Stimulated activated naive CD8-positive, alpha-beta T cell treated with anti-CD3 and anti-CD28 coated beads, Interleukin-15, Interleukin-2, amounts not matched to agents 100 U/mL and 50 U/mL, for 24 hours (primary cell): ENCODE measurements at places on chromosomes 6 and 20.

- DNase-seq = no peak
These were observed 5.2 kb downstream of the TENT5A start for GRCh38 chr6:81747327-81747726.

DNA sequence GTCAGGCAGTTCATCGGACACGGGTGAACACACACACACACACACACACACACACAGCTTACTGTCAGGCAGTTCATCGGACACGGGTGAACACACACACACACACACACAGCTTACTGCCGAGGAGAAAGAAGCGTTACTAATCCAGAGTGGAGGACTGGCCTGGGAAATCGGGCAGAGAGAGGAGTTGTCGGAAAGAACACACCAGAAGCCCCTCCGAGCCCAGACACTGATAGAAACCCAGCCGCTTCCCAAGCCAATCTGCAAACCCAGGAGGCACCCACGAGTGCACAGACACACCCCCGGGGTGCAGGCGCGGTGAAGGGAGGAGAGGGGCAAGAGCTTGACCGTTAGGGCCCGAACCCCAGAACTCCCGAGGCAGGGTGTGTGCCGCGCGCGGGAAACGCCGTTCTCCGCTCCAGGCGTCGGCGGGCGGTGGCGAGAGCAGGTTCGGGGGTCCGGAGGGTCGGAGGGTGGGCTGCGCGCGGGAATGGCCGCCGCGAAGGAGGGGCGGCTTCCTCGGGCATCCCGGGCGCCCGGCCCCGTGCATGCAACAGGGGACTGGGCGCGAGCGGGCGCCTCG lies 636 bp downstream of the ELOVL2 start:
- peak; percentile 5 for DNase-seq

GRCh38 chr20:1676650-1677049 lies 19.1 kb upstream of the SIRPG start:
- no peak for DNase-seq

DNA sequence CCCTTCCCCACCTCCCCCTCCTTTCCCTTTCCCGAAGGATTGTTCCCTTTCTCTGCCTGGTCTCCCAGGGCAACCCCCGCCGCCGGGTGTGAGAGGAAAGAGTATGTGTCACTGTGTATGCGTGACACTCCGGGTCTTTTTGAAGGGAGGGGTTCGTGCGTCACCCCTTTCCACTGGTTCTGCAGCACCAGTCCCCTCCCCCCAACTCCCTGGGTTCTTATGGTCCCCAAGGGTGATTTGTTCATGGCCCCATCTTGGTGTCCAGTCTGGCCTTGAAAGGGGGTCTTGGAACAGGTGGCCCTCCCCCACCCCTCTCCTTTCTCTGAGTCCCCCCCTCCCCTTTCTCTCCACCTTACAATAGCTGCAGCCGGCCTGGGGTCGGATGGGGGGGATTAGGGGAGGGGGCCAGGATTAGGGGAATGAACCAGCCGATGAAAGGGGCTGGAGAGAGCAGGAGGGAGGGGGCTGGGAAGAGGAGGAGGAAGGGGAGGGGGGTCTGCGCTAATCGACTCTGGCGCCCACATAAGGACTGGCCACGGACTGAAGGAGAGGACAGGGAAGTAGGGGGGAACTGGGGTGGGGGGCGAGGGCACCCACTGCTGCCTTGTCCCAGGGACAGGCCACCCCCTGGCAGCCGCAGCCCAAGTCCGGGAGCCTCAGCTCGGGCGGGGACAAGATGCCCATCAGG lies 1.3 kb upstream of the RING1 start:
- no peak for DNase-seq

GRCh38 chr6:126372626-126373025 lies 32.7 kb downstream of the CENPW start:
- DNase-seq = no peak

- DNase-seq = peak; percentile 85
These were observed at the start of gene ULBP2 for GRCh38 chr6:149941583-149942460. TSS of gene ULBP2 (plus strand) at chr6:149942014. CDS start at chr6:149942073, 59 bp downstream.

DNA sequence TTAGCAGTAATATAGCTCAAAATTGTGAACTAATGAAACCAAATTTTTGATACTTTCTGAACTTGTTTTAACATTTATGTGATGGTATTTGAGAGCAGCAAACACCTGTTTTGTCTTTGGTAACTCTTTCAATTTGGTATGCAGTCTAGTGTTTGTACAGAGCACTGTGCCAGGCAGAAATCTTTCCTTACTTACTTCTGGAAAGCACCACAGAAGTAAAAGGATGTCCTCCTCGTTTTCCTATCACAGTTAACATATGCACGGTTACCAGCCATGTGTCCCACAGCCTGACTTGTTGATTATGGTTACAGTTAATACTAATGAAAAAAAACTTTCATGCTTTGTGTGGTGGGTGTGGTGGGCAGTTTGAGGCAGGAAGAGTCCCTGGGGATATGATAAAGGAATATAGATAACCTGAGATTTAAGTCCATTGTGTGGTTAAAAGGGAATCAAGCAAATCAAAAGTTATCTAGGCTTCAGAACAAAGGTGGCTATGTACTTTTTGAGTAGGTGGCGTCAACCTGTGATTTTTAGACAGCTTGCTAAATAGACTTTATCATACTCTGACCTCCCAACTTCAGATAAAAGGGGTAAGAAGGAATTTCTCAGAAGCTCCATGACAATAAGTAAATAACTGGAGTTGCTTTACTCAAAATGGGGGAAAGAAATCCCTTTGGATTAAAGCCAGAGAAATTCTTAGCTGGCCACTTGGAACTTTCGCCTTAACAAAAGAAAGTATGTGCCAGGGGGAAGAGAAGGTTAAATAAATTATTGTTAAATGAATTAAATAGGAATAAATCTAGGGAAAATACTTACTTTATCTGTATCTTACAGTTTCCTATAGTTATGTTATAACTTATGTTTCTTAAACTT lies 20.1 kb upstream of the COL10A1 start:
- no peak for DNase-seq

GRCh38 chr20:4325548-4326187 lies 310.3 kb upstream of the RNF24 start:
- no peak for DNase-seq

- no peak for DNase-seq
These were observed 145.8 kb downstream of the PLCB4 start for GRCh38 chr20:9214685-9215084.

- DNase-seq = no peak
These were observed 39.4 kb downstream of the RREB1 start for GRCh38 chr6:7147051-7147671.
